Activated T-helper 1 cell treated with anti-CD3 and anti-CD28 coated beads, Interleukin-12 subunit alpha, Interleukin-12 subunit beta, Interleukin-2, Interleukin-4 antibody, amounts not matched to agents 30 ng/mL and 10 ng/mL and 1 ng/mL, durations not matched to agents 14 hours and 24 hours and 36 hours (primary cell): ENCODE measurements at places on chromosomes 3 and 15. TPM values are rescaled to one million over a fixed set of nuclear protein-coding genes. Genes with fewer than 3 reads are reported as not detected.

C2CD4B gene
- total RNA-seq, result 0.78 and 0.83 TPM in 2 replicates

CPNE4 gene
- total RNA-seq, result 0.10 TPM in 1 of 2 replicates, not detected in the other

STRIT1 gene
- total RNA-seq, result not detected in 2 replicates

GCSAM gene
- total RNA-seq, result 2.8 and 3.5 TPM in 2 replicates

GRAMD1C gene
- total RNA-seq, result 0.05 TPM in 1 of 2 replicates, not detected in the other

CCDC13 gene
- total RNA-seq, result 0.32 TPM in 1 of 2 replicates, not detected in the other

GOLGA8M gene
- total RNA-seq, result 1.1 and 1.5 TPM in 2 replicates

IL17RD gene
- total RNA-seq, result 0.15 TPM in 1 of 2 replicates, not detected in the other

TNFAIP8L3 gene
- total RNA-seq, result 0.20 and 0.49 TPM in 2 replicates

TP63 gene
- 0.51 and 0.67 TPM in 2 replicates for total RNA-seq

SYNPR gene
- total RNA-seq, result not detected in 2 replicates

GALNT15 gene
- not detected in 2 replicates for total RNA-seq

TYRO3 gene
- total RNA-seq, result 2.6 and 3.0 TPM in 2 replicates

DNA sequence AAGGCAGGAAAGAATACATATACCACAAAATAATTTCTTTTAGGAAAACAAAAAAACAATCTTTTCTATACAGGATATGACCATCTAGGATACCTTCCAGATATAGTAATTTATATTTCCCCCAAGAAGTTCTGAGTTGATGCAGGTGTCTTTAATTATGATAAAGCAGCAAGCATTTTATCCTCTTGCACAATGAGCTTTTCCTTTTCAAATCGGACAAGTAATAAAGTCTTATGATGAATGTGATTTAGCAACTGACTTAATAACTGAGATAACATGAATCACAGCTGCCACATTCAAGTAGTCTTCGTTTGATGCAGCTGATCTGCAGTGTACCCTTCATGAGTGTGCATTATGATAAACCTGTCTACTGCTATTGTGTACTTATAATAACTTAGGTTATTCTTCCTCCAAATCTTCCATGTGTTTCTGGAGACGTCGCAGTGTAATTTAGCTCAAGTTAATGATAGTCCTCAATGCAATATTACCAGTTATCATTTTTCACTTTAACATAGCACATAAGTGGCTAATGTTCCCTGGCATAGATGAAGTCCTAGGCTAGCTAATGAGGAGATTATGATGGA lies 260.3 kb upstream of the MRPL3 start:
- no peak overlapping the region for H3K4me3 ChIP-seq
- no peaks in the 10 kb centered on the region for H3K4me1 ChIP-seq
- H3K27ac ChIP-seq, result no peak overlapping the region
- H3K27me3 ChIP-seq, result peaks cover 6% of the 10 kb centered on the region

DNA sequence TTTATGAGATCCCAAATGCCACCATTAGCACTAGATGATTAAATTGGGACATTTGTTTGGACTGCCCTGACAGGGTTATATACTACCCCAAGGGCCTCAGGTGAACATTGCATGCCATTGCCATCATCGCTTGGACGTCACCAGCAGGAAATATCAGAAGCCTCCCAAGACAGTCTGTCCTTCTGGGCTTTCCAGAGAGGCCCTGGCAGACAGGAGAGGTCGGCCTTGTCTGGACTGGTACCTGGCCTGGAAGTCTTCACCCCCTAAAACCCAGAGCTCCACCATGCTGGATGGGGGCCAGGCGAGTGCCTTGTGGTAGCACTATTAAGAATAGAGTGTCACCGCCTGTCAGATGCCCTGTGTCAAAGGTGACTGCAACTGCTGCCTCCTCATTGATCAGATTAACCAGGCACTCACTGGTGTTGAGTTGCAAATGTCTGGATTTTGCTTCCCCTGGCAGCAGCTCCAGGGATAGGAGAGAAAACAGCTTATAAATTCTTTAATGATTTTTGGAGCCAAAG lies 324.1 kb upstream of the RASGRP1 start:
- no peak overlapping the region for H3K4me3 ChIP-seq
- no peak for DNase-seq
- no peak overlapping the region for H3K27ac ChIP-seq
- H3K27me3 ChIP-seq, result peaks cover 4% of the 10 kb centered on the region

- DNase-seq, result no peak
- H3K4me1 ChIP-seq, result peaks cover 46% of the 10 kb centered on the region
- peaks cover 2% of the 10 kb centered on the region for H3K27me3 ChIP-seq
- H3K4me3 ChIP-seq, result no peak overlapping the region
- H3K27ac ChIP-seq, result peak overlapping the region; percentile 50
Observed at GRCh38 chr3:31903686-31904431, 77.2 kb downstream of the OSBPL10 start.

GRCh38 chr3:115720983-115721382 lies 97.7 kb downstream of the GAP43 start:
- H3K27me3 ChIP-seq, result peaks cover 3% of the 10 kb centered on the region
- no peak for DNase-seq
- H3K4me3 ChIP-seq, result no peak overlapping the region
- no peak overlapping the region for H3K27ac ChIP-seq

- H3K4me1 ChIP-seq, result peaks cover 9% of the 10 kb centered on the region
- H3K27me3 ChIP-seq, result peaks cover 9% of the 10 kb centered on the region
- no peaks in the 10 kb centered on the region for H3K36me3 ChIP-seq
- no peak for DNase-seq
Observed at GRCh38 chr3:193929373-193929772, 206.6 kb upstream of the HES1 start.

GRCh38 chr3:114104414-114104813 lies 47.9 kb downstream of the QTRT2 start:
- no peaks in the 10 kb centered on the region for H3K4me1 ChIP-seq
- H3K36me3 ChIP-seq, result no peaks in the 10 kb centered on the region
- no peak for DNase-seq
- H3K27ac ChIP-seq, result no peak overlapping the region

GRCh38 chr3:58025406-58025805 lies 17.2 kb downstream of the FLNB start:
- no peak overlapping the region for H3K4me3 ChIP-seq
- DNase-seq, result no peak
- peaks cover 5% of the 10 kb centered on the region for H3K36me3 ChIP-seq
- peaks cover 5% of the 10 kb centered on the region for H3K27me3 ChIP-seq
- peaks cover 59% of the 10 kb centered on the region for H3K4me1 ChIP-seq

GRCh38 chr3:25090698-25091453 lies 337.2 kb upstream of the RARB start:
- no peak for DNase-seq
- H3K27me3 ChIP-seq, result no peaks in the 10 kb centered on the region
- H3K27ac ChIP-seq, result no peak overlapping the region
- H3K4me3 ChIP-seq, result no peak overlapping the region
- H3K36me3 ChIP-seq, result no peaks in the 10 kb centered on the region

- H3K4me1 ChIP-seq, result no peaks in the 10 kb centered on the region
- no peak overlapping the region for H3K27ac ChIP-seq
- H3K36me3 ChIP-seq, result no peaks in the 10 kb centered on the region
- DNase-seq, result no peak
- H3K27me3 ChIP-seq, result no peaks in the 10 kb centered on the region
Observed at GRCh38 chr3:36482256-36482655, 102.0 kb downstream of the STAC start.

DNA sequence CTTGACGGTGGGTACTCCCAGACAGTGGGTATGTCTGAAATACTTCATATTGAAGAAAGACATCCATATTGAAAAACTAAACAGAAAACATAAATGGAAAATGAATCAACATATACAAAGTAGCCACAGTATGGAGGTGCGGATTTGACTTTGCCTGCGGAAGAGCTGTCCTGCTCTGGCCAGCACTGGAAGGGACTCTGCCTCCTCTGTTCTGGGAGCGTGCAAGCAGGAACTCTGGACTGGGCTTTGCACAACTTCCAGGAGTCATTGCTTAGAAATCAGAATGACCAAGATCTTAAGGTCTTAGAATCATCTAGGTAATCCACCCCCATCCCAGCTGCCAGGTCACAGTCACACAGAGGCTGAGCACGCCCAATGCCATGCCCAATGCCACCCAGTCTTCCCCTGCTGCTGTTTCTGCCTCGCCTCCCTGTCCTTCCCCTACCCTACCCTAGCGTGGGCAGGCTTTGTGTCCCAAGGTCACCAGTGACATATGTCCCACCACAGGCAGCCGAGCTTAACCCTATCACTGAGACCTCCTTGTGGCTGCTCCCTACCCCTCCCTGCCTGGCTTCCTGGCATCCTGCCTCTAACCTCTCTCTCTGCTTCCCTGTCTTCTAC lies 36.3 kb downstream of the CDC25A start:
- H3K36me3 ChIP-seq, result no peaks in the 10 kb centered on the region
- no peak overlapping the region for H3K27ac ChIP-seq
- no peaks in the 10 kb centered on the region for H3K27me3 ChIP-seq
- peaks cover 10% of the 10 kb centered on the region for H3K4me1 ChIP-seq
- DNase-seq, result no peak
- H3K4me3 ChIP-seq, result no peak overlapping the region

GRCh38 chr15:63801171-63801570 lies 32.6 kb downstream of the HERC1 start:
- H3K36me3 ChIP-seq, result peaks cover 14% of the 10 kb centered on the region
- no peak for DNase-seq
- H3K27ac ChIP-seq, result no peak overlapping the region
- H3K27me3 ChIP-seq, result no peaks in the 10 kb centered on the region

DNA sequence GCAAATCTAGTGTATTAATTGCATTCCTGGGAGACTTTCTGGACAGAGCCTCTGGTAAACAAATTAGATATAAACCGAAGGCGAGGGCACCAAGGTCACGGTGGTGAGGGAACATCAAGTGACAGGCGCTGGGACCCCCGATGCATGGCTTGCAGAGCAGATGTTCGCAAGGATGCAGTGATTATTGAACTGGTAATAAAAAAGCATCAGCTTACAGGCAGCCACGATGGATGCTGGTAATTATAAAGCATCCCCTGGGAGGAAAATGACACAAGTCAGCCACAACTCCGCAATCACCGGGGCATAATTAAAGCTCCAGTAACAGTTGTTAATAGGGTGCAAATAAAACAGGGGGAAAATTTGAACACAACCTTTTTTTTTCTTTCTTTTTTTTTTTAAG lies 231.1 kb upstream of the DPH6 start:
- no peak for DNase-seq
- no peaks in the 10 kb centered on the region for H3K4me1 ChIP-seq
- no peak overlapping the region for H3K4me3 ChIP-seq
- no peaks in the 10 kb centered on the region for H3K36me3 ChIP-seq
- H3K27me3 ChIP-seq, result no peaks in the 10 kb centered on the region
- no peak overlapping the region for H3K27ac ChIP-seq

DNA sequence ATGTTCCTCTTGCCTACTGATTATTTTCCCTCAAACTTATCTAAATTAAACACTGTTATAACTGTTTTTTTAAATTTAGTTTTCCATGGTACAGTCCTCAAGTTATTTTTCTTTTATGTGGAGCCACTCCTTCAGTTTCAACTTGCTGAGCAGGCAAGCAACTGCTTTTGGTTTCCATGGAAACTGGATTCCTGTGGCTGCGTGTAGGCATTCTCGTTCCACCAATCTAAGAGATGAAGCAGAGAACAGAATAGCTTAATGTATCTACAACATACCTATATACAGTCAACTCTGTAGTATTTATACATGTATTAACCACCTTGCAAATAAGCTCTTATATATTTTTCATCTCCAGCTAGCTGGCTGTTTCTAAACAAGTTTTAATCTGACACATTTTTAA lies 25.8 kb upstream of the ANXA2 start:
- H3K4me1 ChIP-seq, result peaks cover 12% of the 10 kb centered on the region
- H3K4me3 ChIP-seq, result no peak overlapping the region
- H3K36me3 ChIP-seq, result peaks cover 29% of the 10 kb centered on the region
- peak overlapping the region; percentile 11 for H3K27ac ChIP-seq
- no peaks in the 10 kb centered on the region for H3K27me3 ChIP-seq
- no peak for DNase-seq

- H3K27ac ChIP-seq, result no peak overlapping the region
- peaks cover 3% of the 10 kb centered on the region for H3K36me3 ChIP-seq
- no peak overlapping the region for H3K4me3 ChIP-seq
- no peak for DNase-seq
- H3K27me3 ChIP-seq, result no peaks in the 10 kb centered on the region
Observed at GRCh38 chr3:179768080-179768479, 115.2 kb downstream of the USP13 start.

GRCh38 chr15:27747997-27748396 lies 351.1 kb downstream of the OCA2 start:
- no peaks in the 10 kb centered on the region for H3K4me1 ChIP-seq
- DNase-seq, result no peak
- no peaks in the 10 kb centered on the region for H3K36me3 ChIP-seq
- H3K27me3 ChIP-seq, result no peaks in the 10 kb centered on the region
- no peak overlapping the region for H3K27ac ChIP-seq
- no peak overlapping the region for H3K4me3 ChIP-seq

DNA sequence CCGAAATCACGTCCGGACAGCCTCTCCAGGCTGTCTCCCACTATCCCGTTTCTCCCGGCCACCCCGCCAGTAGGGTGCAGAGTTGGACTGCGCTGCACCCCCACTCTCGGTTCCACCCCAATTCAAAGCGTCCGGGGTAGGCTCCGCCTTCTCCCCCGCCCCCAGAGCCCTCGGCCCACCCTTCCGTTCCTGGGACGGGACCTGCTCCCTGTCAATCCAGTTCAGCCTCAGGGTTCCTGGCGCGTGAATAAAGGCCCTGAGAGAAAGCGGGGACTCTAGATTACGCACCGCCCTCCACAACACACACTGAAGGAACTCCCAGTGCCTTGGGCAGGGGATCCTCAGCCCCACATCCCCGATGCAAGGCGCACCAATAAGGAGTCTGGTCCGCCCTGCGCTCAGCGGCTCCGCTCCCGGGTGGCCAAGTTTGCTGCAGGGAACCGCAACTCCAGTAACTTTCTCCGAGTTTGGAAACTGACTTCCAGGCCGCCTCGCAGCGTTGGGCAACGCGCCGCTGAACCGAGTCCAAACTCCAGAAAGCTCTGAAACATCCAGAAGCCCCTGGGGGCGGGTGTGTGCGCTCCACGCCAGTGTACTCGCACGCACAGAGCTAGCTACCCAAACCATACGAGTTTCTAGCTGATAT lies 1.9 kb downstream of the ADAMTS9 start:
- peaks cover 47% of the 10 kb centered on the region for H3K27me3 ChIP-seq
- H3K4me1 ChIP-seq, result peaks cover 5% of the 10 kb centered on the region

DNA sequence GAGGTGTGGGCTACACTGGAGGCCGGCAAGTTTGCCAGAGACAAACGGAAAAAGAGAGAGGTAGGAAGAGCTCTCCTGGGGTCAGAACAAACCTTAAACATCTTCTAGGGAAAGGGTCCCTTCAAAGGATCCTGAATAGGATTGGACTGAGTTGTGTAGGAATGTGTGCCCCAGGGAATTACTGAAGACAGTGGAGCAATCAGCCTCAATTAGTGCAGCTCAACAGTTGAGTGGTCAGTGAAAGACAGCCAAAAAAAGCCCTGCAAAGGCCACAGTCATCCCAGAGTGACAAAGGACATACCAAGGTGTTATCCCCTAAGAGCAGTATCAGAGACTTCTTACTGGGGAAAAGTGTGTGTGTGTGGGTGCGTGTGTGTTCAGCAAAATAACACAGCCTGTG lies 70.3 kb downstream of the NUP210 start:
- H3K36me3 ChIP-seq, result peaks cover 53% of the 10 kb centered on the region
- no peak for DNase-seq
- peak overlapping the region; percentile 36 for H3K27ac ChIP-seq
- peaks cover 56% of the 10 kb centered on the region for H3K4me1 ChIP-seq
- H3K27me3 ChIP-seq, result no peaks in the 10 kb centered on the region
